OCI-M1 (cell line): ENCODE measurements at places on chromosomes 16 and 17.

- peak; percentile 31 for DNase-seq
Observed at GRCh38 chr16:90053902-90054500, 23.1 kb downstream of the PRDM7 start.

DNA sequence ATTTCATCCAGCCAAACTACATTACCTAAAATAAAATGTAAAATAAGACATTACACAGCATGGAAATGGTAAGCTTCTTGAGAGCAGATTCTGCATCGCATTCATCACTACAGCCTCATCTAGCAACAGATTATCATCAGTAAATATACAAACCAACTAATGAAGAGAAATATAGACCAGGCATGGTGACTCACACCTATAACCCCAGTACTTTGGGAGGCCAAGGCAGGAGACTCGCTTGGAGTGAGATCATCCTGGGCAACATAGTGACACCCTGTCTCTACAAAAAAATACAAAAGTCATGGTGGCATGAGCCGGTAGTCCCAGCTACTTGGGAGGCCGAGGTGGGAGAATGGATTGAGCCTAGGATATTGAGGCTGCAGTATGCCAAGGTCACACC, 19.9 kb downstream of the NCBP3 start:
- no peak for DNase-seq

DNA sequence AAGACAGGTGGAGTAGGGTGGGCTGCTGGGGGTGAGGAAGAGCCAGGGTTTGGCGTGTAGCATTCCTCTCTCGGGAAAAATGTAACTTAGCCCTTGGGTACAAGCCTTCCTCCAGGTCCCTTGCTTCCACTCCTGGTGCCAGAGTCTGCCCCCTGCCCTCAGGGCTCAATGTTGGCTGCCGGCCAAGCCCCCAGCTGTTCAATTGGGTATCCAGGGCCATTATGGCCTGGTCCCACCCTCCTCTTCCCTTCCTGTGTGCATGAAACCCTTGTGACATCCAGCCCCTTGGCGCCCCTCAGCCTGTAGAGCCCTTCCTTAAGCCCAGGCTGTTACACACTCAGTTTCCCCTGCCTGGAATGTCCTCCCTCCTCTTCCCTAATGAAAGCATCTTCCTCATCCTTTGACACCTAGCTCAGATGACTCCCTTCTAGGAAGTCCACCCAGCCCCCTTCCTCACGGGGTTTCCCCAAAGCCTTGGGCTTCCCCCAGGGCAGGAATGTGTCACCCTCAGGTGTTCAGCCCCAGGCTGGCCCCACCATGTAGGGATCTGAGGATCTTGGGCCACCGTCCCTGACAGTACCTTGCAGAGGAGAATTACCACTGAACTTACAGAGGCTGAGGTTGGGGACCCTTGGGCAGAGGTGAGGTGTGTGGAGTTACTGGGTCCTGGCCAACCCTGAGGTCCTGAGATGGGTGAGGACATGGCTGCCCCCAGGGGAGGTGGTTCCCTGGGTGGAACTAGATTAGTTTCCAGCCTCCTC, 30.0 kb downstream of the B9D1 start:
- no peak for DNase-seq

GRCh38 chr16:74280448-74280847, 16.2 kb upstream of the PSMD7 start:
- DNase-seq = peak; percentile 86

DNA sequence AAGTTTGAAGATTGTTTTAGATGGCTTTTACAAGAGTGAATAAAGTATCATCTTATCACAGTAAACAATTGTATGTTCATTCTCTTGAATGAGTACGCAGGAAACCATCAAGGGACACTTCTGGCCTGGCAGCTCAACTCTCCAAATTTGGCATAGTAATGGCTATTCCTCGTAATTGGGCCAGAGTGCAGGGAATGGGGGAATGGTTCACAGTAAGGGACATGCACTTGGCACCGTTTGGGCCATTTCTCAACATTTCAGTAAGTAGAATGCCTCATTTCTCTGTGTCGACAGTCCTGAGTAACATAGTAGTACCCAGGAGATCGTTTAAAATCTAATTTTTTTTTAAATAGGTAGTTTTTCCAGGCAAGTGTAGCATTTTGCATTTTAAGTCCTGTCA, 309.6 kb downstream of the KCNJ2 start:
- DNase-seq = no peak

GRCh38 chr17:61251939-61252865, 147.4 kb upstream of the TBX2 start:
- DNase-seq = no peak

- no peak for DNase-seq
Observed at GRCh38 chr17:45341533-45342158, 24.8 kb upstream of the MAP3K14 start.

DNA sequence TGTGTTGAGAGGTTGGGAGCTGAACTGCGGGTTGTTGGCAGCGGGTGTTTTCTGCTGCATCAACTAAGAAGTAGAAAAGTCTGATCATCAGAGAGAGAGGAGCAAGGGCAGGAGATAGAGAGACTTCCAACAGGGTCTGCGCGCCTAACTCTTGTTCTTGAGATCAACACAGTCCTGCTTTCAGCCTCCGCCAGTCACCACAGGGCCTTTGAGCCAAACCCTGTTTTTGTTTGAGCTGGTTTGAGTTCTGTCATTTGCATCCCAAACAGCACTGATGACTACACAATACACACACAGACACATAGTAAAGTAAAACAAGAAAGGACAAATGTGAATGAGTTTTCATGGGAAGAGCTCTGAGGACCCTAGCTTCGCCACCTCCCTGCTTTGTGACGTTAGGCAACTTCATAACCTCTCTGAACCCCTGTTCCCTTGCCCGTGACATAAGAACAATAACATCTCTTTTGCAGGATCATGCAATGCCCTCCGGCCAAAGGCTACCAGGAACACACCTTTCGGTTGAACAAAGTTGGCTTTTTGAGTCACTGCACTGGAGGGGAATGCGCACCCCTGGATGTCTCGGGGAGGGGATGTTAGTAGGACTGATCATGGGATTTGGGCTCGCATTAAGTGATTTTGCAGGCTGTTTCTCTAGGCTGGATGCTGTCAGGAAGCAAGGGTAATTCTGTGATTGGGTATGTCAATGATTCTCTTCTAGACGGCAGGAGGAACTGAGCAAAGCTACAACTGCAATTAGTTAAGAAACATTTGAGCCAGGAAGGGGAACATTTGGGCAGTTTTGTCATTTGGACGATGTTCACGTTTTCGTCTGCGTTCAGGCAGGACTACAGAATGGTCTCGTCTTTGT, 92.3 kb downstream of the C16orf78 start:
- no peak for DNase-seq

DNA sequence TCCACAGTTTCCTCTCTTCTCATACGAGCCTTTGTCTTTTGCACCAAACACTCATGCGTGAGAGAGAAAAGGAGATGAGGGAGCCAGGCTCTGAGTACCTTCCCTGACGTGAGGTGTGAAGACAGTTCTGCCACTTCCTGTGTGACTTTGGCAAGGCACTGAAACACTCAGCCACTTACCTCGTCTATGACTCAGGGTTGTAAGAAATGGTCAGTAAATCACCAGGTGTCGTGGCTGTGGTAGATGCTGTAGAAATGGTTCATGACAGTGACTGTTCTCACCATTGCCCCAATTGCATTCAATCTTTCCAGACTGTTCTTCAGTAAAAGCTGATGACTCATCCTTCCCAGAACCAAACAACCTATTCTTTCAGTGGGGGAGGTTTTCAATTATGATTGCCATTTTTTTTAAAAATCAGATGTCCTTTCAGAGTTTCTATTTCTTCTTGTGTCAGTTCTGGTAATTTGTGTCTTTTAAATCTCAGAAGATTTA, 49.2 kb upstream of the CBFA2T3 start:
- peak; percentile 73 for DNase-seq

DNA sequence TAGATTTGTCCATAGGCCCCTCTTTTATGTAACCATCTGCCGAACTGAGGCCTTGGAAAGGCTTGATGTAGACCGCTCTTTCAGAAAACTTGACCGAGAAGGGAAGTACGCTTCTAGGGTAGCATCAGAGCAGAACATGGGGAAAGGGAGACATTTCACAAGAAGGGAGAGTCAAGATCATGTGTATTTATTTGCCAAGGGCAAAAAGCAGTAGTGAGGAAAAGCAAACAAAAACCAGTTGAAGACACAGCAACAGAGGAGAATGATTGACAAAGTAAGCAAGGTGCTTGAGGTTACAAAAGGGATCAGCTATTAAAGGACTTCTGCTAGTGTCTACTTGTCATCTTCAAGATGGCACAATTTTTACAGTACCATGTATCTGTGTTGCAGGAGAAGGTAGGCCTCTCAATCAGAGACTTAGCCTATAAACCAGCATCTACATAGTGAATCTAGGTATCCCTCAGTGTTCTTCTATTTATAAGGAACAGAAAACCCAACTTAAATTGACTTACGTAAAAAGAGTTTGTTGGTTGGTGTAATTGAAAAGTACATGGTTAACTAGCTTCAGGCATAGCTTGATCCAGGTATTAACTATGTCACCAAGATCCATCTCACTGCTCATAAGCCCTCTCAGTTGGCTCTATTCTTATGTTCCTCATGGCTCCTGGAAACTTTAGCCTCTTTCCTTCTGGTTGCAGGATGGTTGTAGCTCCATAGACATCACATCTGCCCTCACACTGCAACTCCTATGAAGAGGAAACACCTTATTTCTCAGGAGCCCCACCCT, 288.4 kb downstream of the IRX3 start:
- DNase-seq = no peak

GRCh38 chr16:20899477-20900298, 470 bp downstream of the DCUN1D3 start:
- DNase-seq = peak; percentile 51

DNA sequence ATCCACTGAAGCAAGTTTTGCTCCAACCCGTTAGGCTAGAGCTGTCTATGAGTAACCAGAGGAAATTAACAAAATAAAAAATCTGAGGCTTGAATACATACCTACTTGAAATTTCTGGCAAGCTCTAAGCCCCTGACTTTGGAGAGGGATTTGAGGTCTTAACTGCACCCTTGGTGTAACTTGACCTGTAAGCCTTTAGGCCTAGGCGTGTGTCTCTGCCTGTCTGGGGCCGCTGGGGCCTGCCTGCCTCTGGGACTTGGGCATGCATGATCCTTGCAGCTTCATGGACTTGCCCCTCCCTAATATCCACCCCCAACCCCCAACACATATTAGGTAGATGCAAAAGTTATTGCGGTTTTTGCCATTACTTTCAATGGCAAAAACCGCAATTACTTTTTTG, 3.7 kb upstream of the CDC42EP4 start:
- DNase-seq = no peak

GRCh38 chr16:2366660-2367309, 26.3 kb upstream of the ABCA3 start:
- no peak for DNase-seq

GRCh38 chr17:21268596-21269188, 15.5 kb upstream of the NATD1 start:
- DNase-seq = no peak

- peak; percentile 74 for DNase-seq
Observed at GRCh38 chr16:5615868-5616642, 518.5 kb upstream of the EEF2KMT start.

DNA sequence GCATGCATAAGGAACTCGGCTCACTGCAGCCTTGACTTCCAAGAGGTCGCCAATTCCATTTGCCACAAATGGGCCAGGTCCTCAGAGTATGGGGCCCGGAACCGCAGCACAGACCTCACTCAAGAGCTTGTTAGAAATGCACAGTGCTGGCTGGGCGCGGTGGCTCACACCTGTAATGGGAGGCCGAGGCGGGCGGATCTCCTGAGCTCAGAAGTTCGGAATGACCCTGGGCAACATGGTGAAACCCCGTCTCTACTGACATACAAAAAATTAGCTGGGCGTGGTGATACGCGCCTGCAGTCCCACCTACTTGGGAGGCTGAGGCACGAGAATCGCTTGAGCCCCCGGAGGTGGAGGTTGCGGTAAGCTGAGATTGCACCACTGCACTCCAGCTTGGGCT, 19.6 kb upstream of the N4BP1 start:
- no peak for DNase-seq

GRCh38 chr17:38994026-38994425, 26.8 kb upstream of the FBXO47 start:
- DNase-seq = no peak

GRCh38 chr17:36524428-36524876, 10.2 kb downstream of the MYO19 start:
- no peak for DNase-seq

- DNase-seq = no peak
Observed at GRCh38 chr17:49209061-49209571, 1.3 kb downstream of the GNGT2 start.

GRCh38 chr16:66444049-66444481, 17.0 kb downstream of the BEAN1 start:
- no peak for DNase-seq

DNA sequence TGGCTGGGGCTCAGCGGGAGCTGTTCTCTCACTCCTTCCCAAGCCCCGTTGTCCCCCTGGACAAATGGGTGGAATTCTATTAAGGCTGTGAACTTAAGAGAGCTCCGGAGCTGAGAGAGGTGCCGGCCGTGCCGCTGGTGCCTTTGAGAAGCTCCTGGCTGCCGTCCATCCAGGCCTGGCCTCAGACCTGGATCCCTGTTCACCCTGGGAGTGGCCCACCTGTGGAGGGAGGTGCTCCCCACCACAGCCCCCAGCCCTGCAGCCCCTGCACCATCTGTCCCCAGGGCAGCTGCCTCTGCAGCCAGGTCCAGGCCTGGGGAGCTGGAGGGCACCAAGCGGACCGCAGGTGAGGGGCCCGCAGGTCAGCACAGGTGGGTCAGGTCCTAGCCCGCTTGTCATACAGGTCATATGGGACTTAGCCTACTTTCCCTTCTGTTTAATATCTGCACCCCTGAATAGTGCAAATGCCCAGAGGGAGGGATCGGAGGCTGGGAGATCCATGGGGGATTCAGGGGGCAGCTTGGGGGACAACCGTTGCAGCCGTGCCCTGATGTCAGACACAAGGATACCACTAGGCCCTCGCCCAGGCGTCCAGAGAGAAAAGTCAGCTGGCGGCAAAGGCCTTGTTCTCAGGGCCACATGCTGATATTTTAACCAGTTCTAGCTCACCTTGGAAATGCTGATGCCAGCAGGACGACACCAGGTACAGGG, 15.2 kb upstream of the METRNL start:
- DNase-seq = no peak

DNA sequence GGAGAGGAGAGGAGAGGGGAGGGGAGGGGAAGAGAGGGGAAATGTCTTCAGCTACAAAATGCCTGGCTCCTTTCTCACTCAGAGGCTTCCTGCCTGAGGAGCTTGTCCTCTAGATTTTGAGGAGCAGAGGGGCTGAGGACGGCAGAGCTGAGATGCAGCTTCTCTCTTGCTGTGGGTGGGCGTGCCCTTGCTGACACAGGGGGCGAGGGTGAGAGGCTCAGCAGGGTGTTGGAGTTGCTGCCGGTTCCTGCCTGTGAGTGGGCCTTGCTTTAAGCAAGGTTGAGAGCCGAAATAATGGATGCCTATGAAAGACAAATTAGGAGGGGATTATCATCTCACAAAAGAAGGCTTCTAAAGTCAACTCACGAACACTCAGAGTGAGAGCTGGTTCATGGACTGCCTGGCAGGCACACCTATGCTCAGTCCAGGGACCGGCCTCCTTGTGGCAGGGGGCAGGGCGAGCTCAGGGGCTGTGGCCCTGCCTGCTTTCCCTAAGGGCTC, 215.6 kb downstream of the MSI2 start:
- no peak for DNase-seq

GRCh38 chr17:19534562-19535149, 1.0 kb downstream of the SLC47A1 start:
- DNase-seq = no peak
